ENCODE measurements at places on chromosomes 12 and 14. TPM values are rescaled to one million over a fixed set of nuclear protein-coding genes. Genes with fewer than 3 reads are reported as not detected.

GRCh38 chr14:73457924-73458182 lies 493 bp downstream of the NUMB start:
- peaks cover 35% of the 10 kb centered on the region for H3K4me1 ChIP-seq
- H3K4me3 ChIP-seq = peak overlapping the region; percentile 75
- no peak for DNase-seq
- no peaks in the 10 kb centered on the region for H3K36me3 ChIP-seq
- peak overlapping the region; percentile 10 for H3K27ac ChIP-seq

FBXL14 gene
- total RNA-seq = 8.1 TPM

- peaks cover 10% of the 10 kb centered on the region for H3K4me1 ChIP-seq
- 0 out of 2 replicates have a peak, but pooled peaks cover 3% of the 10 kb centered on the region for H3K36me3 ChIP-seq
- no peak for DNase-seq
- H3K4me3 ChIP-seq = no peak overlapping the region
- H3K27me3 ChIP-seq = no peaks in the 10 kb centered on the region
These were observed 134.6 kb downstream of the CACNA1C start for GRCh38 chr12:2187195-2187945.

GRCh38 chr12:71661977-71662530 lies 1.6 kb downstream of the ZFC3H1 start:
- no peak for DNase-seq
- H3K27ac ChIP-seq = peak overlapping the region; percentile 79
- H3K27me3 ChIP-seq = no peaks in the 10 kb centered on the region

ERC1 gene
- 27.6 TPM for total RNA-seq

DNA sequence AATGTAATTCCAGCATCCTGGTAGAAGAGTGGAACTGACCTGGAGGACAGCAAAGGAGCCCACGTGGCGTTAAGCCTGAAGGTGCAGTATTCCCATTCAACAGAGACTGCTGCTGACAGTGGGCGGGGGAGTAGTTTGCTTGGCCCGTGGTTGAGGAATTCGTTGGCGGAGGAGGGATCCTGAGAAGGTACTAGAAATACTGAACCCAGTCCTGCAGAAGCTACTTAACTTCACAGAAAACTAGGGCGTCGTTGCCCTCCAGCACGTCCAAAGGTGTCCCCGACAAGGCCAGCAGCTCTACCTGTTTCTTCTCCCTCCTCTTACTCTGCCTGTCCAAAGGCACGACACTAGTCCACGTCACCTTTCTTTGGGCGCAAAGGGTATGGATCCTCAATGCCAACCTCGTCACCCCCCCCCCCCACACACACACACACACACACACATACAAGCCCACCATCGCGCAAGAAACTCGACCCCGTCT lies 303 bp downstream of the PUS7L start:
- H3K4me3 ChIP-seq = peak overlapping the region; percentile 56
- H3K36me3 ChIP-seq = no peaks in the 10 kb centered on the region
- H3K4me1 ChIP-seq = peaks cover 20% of the 10 kb centered on the region
- H3K27me3 ChIP-seq = no peaks in the 10 kb centered on the region

DNA sequence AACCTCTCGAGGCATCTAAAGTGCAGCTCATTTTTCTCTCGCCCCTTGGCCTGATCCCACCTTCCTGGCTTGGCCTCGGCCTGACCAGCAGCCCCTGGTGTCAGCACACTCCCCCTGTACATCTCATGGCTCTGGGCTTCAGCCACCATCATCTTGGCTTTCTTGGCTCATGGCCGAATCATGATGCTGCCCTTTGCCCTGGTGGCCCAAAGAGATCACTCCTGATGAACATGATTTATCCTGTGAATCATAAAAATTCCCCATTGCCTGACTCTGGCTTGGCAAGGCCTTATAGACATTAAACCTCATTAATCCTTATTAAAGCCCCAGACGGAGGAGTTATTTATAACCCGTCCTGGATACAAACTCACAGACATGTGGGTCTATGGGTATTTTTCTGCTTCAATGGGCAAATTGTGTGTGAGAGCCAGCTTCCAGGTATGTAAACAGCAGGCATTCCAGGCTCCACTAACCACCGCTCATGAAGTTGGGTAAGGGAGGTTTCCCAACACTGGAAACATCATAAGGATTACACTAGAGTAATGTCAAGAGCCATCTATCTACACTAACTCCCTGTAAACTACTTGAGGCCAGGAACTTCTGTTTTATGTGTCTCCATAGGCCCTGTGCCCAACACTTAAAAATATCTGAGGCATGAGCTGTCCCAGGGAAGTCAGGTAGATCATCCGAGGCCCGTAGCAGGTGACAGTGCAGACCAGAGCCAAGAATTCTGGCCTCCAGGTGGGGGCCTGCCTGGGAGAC lies 171.2 kb downstream of the TTC8 start:
- no peak overlapping the region for H3K27ac ChIP-seq
- H3K36me3 ChIP-seq = no peaks in the 10 kb centered on the region
- DNase-seq = no peak
- peaks cover 5% of the 10 kb centered on the region for H3K4me1 ChIP-seq

DNA sequence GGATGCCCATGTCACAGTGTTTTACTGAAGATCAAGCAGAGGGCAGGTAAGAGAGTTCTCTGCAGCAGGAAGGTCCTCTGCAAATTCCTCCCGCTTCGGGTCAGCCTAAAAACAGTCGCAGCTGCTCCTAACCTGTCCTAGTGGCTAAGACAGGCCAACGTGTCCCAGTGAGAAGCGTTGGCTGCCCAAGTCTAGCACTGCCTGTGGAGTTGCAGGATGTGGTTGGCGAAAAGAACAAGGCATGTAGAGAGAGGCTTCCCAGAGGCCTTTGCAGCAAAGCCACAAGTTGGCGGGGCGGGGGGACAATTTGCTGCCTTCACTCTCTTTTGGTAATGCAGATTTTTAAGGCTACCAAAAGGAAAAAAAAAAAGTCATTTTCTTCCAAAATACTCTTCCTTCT lies 340.1 kb downstream of the BCL11B start:
- no peaks in the 10 kb centered on the region for H3K27me3 ChIP-seq
- no peaks in the 10 kb centered on the region for H3K36me3 ChIP-seq
- no peaks in the 10 kb centered on the region for H3K4me1 ChIP-seq
- H3K27ac ChIP-seq = no peak overlapping the region
- H3K4me3 ChIP-seq = no peak overlapping the region
- no peak for DNase-seq

- peaks cover 35% of the 10 kb centered on the region for H3K4me1 ChIP-seq
- H3K4me3 ChIP-seq = no peak overlapping the region
- DNase-seq = no peak
- no peaks in the 10 kb centered on the region for H3K27me3 ChIP-seq
These were observed 138.1 kb upstream of the MED13L start for GRCh38 chr12:116415408-116416108.

C12orf76 gene
- 9.0 TPM for total RNA-seq

DNA sequence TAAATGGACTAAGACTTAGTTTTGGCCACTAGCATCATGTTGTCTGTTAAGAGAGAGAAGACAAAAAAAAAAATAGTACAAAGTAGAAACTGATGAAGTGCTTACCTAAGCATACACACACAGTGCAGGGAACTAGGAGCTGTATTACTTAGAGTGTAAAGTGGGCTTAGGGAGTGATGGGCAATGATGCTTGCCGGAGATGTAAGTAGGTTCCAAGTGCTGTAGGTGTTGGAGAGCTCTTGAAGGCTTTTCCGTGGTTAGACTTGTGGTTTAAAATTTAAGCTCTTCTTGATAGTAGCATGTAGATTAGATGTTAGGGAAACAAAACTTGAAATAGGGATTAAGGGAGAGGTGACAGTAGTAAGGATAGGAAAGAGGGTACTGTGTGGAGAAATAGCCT lies 34.7 kb downstream of the MIA2 start:
- 0 out of 2 replicates have a peak, but pooled peaks cover 5% of the 10 kb centered on the region for H3K36me3 ChIP-seq
- no peaks in the 10 kb centered on the region for H3K27me3 ChIP-seq
- peaks cover 18% of the 10 kb centered on the region for H3K4me1 ChIP-seq
- peak overlapping the region; percentile 73 for H3K4me3 ChIP-seq

GRCh38 chr12:94623161-94623920 lies 27.0 kb downstream of the TMCC3 start:
- H3K27me3 ChIP-seq = no peaks in the 10 kb centered on the region
- no peak overlapping the region for H3K4me3 ChIP-seq
- H3K36me3 ChIP-seq = no peaks in the 10 kb centered on the region

- H3K36me3 ChIP-seq = peaks cover 4% of the 10 kb centered on the region
- no peak overlapping the region for H3K4me3 ChIP-seq
- no peaks in the 10 kb centered on the region for H3K4me1 ChIP-seq
- no peaks in the 10 kb centered on the region for H3K27me3 ChIP-seq
- DNase-seq = no peak
- H3K27ac ChIP-seq = no peak overlapping the region
These were observed 98.3 kb downstream of the INSM2 start for GRCh38 chr14:35632271-35632670.

SLC25A21 gene
- 2.6 TPM for total RNA-seq

- no peak overlapping the region for H3K4me3 ChIP-seq
- no peak for DNase-seq
- no peaks in the 10 kb centered on the region for H3K36me3 ChIP-seq
- H3K27me3 ChIP-seq = no peaks in the 10 kb centered on the region
- H3K4me1 ChIP-seq = no peaks in the 10 kb centered on the region
These were observed 267.9 kb downstream of the BCL11B start for GRCh38 chr14:99004112-99004511.

GRCh38 chr12:71754461-71755145 lies at the start of gene RAB21:
TSS of gene RAB21 (plus strand) at chr12:71754863. CDS start at chr12:71755130, 267 bp downstream.
- H3K36me3 ChIP-seq = peaks cover 36% of the 10 kb centered on the region
- peak; percentile 98 for DNase-seq
- H3K27me3 ChIP-seq = 0 out of 2 replicates have a peak, but pooled peaks cover 6% of the 10 kb centered on the region

GRCh38 chr12:12979731-12980259 lies 20.3 kb downstream of the HEBP1 start:
- DNase-seq = peak; percentile 62
- H3K4me3 ChIP-seq = no peak overlapping the region
- H3K27ac ChIP-seq = peak overlapping the region; percentile 93
- H3K4me1 ChIP-seq = peaks cover 59% of the 10 kb centered on the region
- H3K27me3 ChIP-seq = no peaks in the 10 kb centered on the region
- H3K36me3 ChIP-seq = peaks cover 34% of the 10 kb centered on the region

IKZF4 gene
- total RNA-seq = 1.1 TPM

- peak overlapping the region; percentile 57 for H3K27ac ChIP-seq
- H3K36me3 ChIP-seq = no peaks in the 10 kb centered on the region
- no peak for DNase-seq
- H3K4me1 ChIP-seq = peaks cover 16% of the 10 kb centered on the region
These were observed 53.7 kb downstream of the EFCAB11 start for GRCh38 chr14:89900802-89901201.

DNA sequence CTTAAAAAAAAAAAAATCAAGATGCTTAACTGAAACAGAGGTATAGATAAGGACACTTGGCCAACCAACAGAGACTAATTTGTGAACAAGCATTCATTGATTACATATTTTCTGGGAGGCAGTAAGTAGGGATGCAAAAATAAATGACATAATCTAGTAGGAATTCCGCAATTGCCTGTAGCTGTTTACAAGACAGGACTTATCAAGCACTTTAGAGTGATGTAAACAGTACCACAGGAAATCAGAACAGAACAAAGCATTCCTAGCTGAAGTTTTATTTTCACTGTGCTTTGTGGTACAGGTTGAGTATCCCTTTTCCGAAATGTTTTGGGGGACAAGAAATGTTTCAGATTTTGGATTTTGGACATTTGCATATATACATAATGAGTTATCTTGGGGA lies 68.2 kb upstream of the FGD4 start:
- H3K27me3 ChIP-seq = no peaks in the 10 kb centered on the region
- no peak for DNase-seq
- H3K4me1 ChIP-seq = peaks cover 17% of the 10 kb centered on the region
- H3K27ac ChIP-seq = no peak overlapping the region
- H3K4me3 ChIP-seq = no peak overlapping the region

ACOT2 gene
- total RNA-seq = 40.4 TPM

DNA sequence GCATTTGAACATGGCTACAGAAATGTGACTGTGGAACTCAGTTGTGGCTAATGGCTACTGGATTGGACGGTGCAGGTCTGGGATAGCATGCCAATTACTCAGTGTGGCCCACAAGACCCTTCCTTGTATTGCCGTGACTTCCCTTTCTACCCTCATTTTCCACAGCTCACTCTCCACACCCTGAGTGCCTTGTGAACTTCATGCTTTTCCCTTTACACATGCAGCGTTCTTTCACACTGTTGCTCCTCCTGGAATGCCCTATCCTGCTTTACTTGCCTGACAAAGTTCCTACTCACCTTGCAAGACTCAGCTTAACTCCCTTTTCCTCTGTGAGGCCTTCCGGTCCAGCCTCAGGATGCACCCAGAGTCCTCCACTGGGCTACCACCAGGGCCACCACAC lies 46.8 kb upstream of the MAX start:
- no peaks in the 10 kb centered on the region for H3K4me1 ChIP-seq
- no peaks in the 10 kb centered on the region for H3K36me3 ChIP-seq
- H3K27ac ChIP-seq = no peak overlapping the region
- DNase-seq = no peak
- no peaks in the 10 kb centered on the region for H3K27me3 ChIP-seq

GRCh38 chr12:89156340-89156739 lies 196.0 kb downstream of the DUSP6 start:
- H3K4me1 ChIP-seq = no peaks in the 10 kb centered on the region
- H3K36me3 ChIP-seq = no peaks in the 10 kb centered on the region
- H3K27me3 ChIP-seq = no peaks in the 10 kb centered on the region
- DNase-seq = no peak
- no peak overlapping the region for H3K27ac ChIP-seq

DNA sequence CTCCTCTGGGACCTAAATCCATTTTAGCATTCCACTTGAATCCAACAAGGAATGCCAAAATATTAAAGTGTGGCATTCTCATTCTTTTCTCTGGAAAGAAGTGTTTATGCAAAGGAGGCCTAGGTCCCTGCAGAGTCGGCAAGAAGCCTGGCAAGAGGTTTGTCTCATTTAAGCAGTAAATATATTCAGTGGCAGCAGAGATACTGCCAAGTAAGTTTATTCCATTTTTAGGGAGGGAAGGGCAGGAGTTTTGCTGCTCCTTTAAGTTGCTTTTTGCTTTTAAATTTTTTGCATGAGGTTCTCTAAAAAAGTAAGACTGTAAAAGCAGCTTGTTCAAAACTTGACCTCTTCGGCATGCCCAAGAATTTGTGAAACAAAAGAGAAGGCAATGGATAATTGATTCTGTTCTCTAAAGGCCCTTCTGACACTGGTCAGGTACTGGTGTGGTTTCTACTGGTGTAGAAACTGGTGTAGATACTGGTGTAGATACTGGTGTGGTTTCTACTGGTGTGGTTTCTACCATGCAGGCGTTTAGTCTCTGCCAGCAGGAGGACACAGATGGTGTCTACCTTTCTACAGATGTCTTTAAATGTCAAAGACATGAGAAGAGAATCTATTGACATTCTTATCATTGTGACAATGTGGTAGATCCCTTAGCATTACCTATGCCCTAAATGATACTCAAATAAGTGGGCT lies 107.3 kb downstream of the SAMD4A start:
- DNase-seq = no peak
- H3K4me1 ChIP-seq = peaks cover 89% of the 10 kb centered on the region
- peak overlapping the region; percentile 20 for H3K27ac ChIP-seq
- no peaks in the 10 kb centered on the region for H3K27me3 ChIP-seq

SPTLC2 gene
- total RNA-seq = 22.1 TPM

- H3K4me1 ChIP-seq = peaks cover 39% of the 10 kb centered on the region
- peak; percentile 40 for DNase-seq
- H3K4me3 ChIP-seq = peak overlapping the region; percentile 78
- peak overlapping the region; percentile 97 for H3K27ac ChIP-seq
These were observed 2.2 kb downstream of the FRMD6 start for GRCh38 chr14:51653775-51654532.

GRCh38 chr12:90829044-90829443 lies 125.9 kb downstream of the CCER1 start:
- H3K36me3 ChIP-seq = no peaks in the 10 kb centered on the region
- H3K4me3 ChIP-seq = no peak overlapping the region
- no peaks in the 10 kb centered on the region for H3K4me1 ChIP-seq
- H3K27ac ChIP-seq = no peak overlapping the region
- H3K27me3 ChIP-seq = no peaks in the 10 kb centered on the region
- no peak for DNase-seq

NEUROD4 gene
- total RNA-seq = not detected

KRT85 gene
- total RNA-seq = not detected

Data from SJSA1 (cell line).